ENCODE measurements at places on chromosomes 2 and 18.

- DNase-seq, result no peak
Observed at GRCh38 chr2:60047347-60047746, 506.1 kb downstream of the BCL11A start.

GRCh38 chr2:88557290-88557689 is 70.0 kb downstream of the EIF2AK3 start:
- DNase-seq, result no peak

GRCh38 chr18:74834424-74835309 is 237.0 kb downstream of the ZNF407 start:
- no peak for DNase-seq

DNA sequence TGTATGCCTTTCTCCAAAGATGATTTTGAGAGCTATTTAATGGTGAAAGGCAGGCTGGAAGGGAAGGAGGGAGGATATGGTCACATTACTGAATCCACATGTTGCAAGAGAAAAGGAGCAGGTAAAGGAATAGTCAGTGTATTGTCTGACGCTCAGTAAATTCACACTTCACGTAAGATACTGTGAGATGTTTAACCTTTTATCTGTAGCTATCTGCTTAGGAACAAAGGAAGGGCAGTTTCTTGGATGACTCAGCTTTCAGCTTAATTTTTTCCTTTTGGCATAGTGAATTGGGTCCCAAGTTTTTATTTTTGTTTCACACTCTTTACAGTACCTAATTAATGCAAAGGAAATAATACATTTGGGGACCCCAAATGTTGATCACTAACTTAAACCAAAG is 96.2 kb downstream of the PMS1 start:
- no peak for DNase-seq

- no peak for DNase-seq
Observed at GRCh38 chr2:65724752-65725151, 292.4 kb upstream of the SPRED2 start.

DNA sequence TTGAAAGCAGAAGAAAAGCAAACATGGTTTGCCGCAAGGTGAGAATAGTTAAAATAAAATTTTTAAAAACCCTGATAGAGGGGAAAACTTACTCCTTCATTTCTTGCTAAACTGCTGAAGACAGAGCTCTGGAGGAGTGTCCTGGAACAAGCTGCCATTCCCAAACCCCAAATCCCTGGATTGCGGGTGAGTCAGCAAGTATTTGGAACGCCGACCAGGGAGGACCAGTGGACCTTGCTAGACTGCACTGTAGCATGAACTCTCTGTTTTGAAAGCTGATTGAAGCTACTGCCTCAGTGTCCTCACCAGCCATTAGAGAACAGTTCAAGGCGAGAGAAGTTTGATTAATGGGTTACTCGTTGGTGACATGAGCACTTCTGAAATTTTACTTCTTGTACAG is 99.4 kb upstream of the RASGRP3 start:
- DNase-seq, result no peak

- DNase-seq, result no peak
Observed at GRCh38 chr2:61266632-61267505, 104.9 kb downstream of the C2orf74 start.

GRCh38 chr2:72938455-72938854 is 21.1 kb downstream of the EMX1 start:
- no peak for DNase-seq

DNA sequence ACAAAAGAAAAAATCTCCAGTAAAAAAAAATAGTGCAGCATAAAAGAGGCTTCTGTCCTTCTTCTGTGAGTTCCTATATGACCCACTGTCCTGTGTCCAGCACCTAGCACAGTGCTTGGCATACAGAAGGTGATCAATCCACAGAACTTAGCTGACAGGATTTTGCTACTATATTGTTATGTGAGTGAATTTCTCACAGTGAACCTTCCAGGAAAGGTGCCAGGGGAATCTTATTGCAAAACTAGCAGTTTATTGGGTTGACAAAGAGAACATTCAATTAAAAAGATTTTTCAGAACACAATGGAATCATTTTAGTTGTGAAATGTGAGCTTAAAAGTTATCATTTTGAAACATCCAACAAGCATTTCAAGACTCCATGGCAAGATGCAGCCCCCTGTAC is 12.4 kb upstream of the TRIB2 start:
- DNase-seq, result no peak

DNA sequence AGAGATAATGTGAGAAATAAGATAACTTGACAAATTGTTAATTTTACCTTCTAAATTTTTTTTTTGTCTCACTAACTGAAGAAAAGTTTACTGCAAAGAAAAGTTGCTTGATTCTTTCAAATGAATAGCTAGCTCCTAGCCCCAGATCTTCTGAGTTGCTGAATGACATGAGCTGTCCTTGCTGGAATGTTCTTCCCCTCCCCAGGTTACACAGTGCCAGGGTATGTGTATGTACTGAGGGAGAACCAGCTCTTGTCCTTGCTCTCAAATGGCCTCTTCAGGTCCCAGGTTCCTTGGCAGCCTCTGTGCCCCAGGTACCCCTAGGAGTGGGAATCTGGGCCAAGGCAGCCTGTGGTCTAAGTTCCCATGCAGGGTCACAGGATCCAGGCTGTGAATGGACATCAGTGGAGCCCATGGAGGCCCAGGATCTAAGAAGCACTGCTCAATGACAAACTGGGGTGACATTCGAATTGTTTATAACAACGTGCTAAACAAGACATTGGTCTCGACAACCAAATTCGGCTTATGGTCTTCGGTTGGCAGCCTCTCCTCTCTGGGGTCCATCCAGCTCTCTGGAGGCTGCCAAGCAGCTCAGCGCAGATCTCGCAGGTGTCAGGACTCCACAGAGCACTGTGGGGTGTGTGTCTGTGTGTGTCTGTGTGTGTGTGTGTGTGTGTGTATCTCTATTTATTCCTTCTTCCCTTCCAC is 17.1 kb upstream of the INO80C start:
- no peak for DNase-seq

DNA sequence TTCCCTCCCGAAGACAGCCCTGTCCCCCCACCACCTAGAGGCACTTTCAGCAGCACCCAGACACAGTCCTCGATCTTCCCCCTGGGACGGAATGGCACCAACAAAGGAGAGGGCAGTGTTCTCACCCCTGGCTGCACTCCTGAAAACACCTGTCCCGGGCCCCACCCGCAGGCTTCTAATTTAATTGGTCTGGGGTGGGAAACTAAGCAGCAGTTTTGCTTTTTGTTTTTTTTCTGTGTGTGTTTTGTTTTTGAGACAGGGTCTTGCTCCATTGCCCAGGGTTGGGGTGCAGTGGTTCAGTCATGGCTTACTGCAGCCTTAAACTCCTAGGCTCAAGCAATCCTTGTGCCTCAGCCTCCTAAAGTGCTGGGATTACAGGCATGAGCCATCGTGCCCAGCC is 38.4 kb upstream of the REL start:
- DNase-seq, result no peak

DNA sequence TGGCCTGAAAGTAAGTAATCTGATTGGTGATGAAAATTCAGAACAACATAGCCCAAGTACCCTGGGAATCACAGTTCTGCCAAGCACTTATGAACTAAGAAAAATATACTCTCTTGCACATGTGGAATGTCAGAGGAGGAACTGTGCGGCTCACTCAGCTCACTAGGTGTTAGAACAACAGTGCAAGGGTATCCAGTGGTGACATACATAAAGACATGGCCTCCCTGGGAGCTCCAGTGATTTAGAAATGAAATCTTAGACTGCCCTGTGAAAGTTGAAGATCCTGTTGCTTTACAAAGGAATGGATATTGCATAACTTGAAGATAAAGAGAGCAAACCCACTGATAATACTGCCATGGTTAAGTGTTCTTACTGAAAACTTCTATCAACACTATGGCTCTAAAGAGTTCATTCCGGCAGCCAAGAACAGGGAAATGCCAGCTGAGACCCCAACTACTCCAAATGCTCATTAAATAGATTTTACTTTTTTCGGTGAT is 246.2 kb downstream of the ARHGAP15 start:
- no peak for DNase-seq

DNA sequence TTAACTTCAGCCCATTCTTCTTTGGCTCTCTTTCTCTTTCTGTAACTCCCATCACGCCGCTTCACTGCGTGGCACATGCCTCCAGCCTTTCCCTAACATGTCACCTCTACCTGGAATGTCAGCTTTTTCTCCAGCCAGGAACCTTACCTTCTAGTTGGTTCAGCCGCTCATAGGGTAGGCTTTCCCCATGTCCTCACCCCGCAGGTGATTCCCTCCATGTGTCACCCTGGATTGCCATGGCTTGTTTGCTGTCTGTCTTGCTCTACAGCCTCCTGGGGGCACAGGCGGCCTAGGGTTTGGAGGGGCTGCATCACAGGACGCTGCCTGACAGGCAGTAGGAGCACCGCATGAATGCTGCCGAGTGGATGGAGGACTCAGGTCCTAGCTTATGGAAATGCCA is 39.2 kb downstream of the ARHGEF4 start:
- no peak for DNase-seq

DNA sequence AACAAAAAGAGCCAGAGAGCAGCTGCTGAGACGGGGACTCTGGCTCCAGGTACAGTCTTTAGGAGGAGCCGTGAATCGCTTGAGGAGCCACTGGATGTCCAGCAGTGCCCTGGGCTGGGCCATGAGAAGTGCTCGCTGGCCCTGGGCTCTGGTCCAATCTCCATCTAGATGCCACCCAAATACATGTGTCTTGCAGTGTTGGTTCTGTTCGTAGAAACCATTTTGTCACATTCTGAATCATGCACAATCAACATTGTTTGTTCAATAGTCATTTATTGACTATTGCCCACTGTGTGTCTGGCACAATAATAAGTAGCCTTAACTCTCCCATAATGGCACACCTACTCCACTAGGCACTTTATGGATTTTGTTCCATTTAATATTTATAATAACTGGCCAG is 26.1 kb downstream of the TYMS start:
- no peak for DNase-seq

DNA sequence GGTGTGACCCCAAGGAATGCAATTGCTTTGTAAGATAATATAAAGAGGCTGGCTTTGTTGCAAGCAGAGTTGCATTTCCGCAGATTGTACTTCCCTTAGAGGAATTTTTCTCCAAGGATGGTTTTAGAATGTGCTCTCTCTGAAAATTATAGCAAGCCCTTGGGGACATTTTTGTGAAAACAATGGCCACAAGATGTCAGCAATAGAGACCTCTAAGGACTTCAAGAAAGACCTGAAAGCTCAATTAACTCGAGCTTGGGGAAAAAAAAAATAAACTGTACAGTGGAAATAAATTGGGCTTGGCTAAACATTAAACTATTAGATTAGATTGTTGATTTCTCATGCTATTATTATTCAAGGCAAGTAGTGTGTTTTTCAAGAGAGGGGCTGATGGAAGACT is 81.3 kb upstream of the KYNU start:
- DNase-seq, result no peak

GRCh38 chr2:28377195-28377816 is 15.4 kb upstream of the FOSL2 start:
- DNase-seq, result no peak

DNA sequence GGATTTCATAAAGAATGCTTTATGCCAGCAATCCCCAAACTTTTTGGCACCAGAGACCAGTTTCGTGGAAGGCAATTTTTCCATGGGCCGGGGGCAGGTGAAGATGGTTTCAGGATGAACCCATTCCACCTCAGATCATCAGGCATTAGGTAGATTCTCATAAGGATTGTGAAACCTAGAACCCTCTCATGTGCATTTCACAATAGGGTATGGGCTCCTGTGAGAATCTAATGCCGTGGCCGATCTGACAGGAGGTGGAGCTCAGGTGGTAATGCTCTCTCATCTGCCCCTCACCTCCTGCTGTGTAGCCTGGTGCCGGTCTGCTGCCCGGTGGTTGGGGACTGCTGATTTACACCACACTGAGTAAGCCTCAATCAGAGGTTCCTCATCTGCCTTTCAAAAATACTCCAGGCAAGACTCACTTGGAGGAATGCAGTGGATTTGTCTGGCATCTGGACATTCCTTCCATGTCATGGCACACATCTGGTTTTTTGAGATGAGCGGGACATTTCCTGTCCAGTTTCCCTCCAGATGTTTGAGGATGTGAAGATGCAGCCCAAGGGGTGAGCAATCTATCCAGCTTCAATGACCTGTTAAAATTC is 185.8 kb downstream of the VAPA start:
- DNase-seq, result no peak

- no peak for DNase-seq
Observed at GRCh38 chr18:27062802-27063201, 122.3 kb downstream of the CHST9 start.

DNA sequence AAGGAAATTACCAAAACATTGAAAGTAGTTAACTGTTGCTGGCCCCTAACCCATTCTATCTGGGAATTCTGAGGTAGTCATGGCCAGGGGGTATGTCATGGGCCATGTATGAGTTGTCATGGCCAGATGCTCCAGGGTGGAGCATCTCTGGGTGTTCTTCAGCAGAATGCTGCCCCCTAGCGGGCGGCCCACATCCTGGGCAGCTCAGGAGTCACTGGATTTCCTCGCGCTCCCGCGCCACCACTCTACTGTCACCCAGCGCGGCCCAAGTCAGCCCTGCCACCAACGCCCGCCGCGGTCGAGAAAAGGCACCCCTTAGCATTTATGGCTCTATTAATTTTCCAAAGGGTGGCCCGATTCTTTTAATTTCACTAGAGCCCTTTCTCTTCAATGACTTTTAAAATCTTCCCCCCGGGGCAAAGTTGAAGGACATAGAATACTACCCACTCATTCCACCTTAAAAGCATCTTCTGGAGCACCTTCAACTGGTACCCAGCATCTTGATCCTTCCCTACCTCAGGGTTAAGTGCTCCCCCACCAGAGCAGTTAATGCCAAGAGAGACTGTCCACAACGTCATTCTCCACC is 41.6 kb downstream of the PKDCC start:
- peak; percentile 35 for DNase-seq

- DNase-seq, result no peak
Observed at GRCh38 chr2:211333377-211333776, 777.0 kb downstream of the CPS1 start.

GRCh38 chr2:88875736-88876135 is 184.3 kb downstream of the RPIA start:
- DNase-seq, result no peak

DNA sequence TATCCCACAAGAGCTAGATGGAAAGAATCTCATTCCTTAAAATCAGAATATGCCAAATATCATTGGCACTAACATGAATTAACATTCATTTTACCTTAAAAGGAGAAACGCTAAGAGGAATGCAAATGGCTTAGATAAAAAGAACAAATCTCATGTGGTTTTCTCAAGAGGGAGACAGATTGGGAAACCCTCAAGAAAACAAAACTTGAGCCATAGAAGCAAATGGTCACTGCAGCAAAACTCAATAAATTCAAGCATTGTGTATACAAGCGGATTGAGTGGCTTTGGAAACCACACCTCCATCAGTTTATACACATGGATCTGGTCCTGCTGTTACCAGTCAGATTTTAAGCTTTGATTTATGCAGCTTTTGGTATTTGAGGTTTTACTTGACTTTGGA is 1331.8 kb upstream of the ZEB2 start:
- DNase-seq, result no peak

DNA sequence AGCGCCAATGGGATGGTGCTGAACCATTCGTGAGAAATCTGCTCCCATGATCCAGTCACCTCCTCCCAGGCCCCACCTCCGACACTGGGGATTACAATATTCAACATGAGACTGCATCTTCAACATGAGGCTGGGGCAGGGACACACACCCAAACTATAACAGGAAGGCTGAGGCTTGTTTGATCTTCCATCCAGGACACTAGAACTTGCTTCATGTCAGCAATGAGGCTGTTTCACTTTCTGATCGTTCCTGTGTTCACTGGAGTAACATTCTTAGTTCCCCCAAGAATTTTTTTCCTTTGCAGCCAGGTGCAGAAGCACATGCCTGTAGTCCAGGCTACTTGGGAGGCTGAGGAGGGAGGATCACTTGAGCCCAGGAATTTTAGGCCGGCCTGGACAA is 30.8 kb upstream of the SOX11 start:
- no peak for DNase-seq
